ENCODE measurements at places on chromosomes 13 and 19. TPM values are rescaled to one million over a fixed set of nuclear protein-coding genes. Genes with fewer than 3 reads are reported as not detected.

Gene ZNF253
- 7.3 TPM for total RNA-seq

Gene OR4F17
- not detected for total RNA-seq

Gene CBARP
- total RNA-seq: 8.6 TPM

Gene CLIP3
- 2.5 TPM for total RNA-seq

Gene TNFSF9
- 1.4 TPM for total RNA-seq

Gene TMEM145
- not detected for total RNA-seq

Gene TUBA3C
- total RNA-seq: not detected

Gene SGCG
- total RNA-seq: 0.39 TPM

Gene OR7C1
- 11.2 TPM for total RNA-seq

Gene PDE4C
- 2.0 TPM for total RNA-seq

DNA sequence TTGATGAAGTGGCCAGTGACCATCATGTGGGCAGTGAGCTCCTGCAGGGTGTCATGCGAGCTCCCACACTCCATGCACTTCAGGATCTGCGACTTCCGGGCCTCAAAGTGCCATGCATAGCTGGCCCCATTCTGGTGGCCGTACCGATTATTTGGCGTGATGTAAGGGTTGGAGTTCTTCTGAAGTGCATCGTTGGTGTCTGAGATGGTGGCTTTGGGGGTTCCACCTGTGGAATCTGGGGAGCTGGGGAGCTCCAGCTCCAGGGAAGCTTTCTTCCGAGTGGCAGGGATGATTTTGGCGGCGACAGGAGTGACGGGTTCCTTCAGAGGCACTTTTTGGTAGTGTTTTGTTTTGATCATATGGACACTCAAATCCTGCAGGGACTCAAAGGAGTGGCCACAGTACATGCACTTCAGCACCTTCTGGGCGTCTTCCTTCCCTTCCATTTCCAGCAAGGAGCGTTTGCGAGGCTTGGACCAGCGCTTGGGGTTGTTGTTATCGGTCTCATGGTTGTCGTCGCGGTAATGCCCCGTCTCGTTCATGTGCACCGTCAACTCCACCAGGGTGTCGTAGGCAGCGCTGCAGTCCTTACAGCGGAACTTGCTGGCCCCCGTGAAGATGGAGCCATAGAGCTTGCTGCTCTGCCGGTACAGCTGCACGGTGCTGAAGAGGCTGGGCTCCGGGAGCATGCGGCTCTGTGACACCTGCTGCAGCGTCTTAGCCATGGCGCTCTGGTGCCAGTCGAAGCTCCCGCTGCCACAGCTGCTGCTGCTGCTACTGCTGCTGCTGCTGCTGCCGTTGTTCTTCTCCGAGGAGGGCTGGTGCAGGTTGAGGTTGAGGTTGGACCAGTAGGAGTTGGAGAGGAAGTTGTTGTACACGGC, 70.4 kb downstream of the TSHZ3 start:
- no peak for DNase-seq

GRCh38 chr19:49502866-49503581, 6.8 kb downstream of the RPS11 start:
- DNase-seq: peak; percentile 84

- DNase-seq: no peak
Observed at GRCh38 chr13:70964124-70964523, 855.9 kb upstream of the KLHL1 start.

DNA sequence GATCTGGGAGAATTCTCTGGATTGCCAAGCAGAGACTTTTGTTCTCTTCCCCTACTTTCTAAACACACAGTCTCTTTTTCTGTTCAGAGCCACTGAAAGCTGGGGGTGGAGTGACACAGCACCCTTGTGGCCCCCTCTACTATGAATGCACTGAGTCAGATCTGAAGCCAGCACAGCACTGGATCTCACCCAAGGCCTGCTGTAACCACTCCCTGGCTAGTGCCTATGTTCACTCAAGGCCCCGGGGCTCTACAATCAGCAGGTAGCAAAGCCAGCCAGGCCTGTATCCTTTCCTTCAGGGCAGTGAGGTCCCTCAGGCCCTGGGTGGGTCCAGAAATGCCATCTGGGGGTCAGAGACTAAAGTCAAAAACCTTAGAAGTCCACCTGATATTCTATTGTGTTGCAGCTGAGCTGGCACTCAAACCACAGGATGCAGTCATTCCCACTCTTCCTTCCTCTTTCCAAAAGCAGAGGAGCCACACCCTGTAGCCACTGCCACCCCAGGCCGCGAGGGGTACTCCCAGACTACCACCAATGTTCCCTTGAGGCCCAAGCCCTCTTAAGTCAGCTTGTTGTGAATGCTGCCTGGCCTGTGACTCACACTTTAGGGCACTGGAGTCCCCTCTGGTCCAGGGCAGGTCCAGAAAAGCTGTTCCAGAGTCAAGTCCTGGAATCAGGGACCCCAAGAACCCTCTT, 110.1 kb upstream of the RXFP2 start:
- DNase-seq: no peak

GRCh38 chr13:33884531-33885220, 66.7 kb downstream of the RFC3 start:
- no peak for DNase-seq

DNA sequence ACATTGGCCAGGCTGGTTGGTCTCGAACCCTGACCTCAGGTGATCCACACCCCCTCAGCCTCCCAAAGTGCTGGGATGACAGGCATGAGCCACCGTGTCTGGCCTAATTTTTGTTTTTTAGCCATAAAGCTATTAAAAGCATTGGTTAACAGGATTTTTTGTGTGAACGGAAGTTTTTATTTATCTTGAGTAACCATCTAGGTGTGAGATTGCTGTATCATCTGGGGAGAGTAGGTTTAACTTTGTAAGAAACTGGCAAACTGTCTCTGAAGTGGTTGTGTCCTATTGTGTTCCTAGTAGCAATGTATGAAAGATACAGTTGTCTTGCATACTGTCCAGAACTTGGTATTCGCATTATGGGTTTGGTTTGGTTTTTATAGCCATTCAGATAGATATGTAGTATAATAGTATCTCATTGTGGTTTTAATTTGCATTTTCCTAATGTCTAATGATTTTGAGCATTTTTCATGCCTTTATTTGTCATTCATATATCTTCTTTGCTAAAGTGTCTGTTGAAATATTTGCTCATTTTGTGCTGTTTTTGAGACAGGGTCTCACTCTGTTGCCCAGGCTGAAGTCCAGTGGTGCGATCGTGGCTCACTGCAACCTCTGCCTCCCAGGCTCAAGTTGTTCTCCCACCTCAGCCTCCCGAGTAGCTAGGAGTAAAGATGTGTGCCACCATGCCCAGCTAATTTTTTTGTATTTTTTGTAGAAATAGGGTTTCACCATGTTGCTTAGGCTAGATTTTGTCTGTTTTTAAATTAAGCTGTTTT, 13.5 kb upstream of the PLEKHF1 start:
- DNase-seq: no peak

DNA sequence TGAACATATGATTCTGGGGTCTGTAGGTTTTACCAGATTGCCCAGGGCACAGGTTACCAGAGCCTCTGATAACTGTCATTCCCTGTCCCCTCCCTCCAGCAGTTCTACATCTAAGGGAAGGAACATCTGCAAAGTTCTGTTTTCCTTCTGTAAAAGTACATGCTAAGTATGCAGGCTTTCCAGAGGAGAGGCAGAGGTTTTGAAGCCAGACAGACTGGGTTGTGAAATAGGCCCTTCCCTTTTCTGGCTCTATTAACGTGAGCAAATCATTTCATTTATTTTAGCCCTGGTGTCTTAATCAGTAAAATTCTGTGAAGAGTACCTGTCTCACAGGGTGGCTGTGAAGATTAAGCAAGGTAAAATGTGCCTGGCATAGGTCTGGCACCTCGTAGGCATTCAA, 66.1 kb upstream of the C1QTNF9 start:
- no peak for DNase-seq

GRCh38 chr13:67390462-67391086, 160.4 kb upstream of the PCDH9 start:
- no peak for DNase-seq

GRCh38 chr13:43170506-43170905, 147.1 kb downstream of the DNAJC15 start:
- DNase-seq: no peak

DNA sequence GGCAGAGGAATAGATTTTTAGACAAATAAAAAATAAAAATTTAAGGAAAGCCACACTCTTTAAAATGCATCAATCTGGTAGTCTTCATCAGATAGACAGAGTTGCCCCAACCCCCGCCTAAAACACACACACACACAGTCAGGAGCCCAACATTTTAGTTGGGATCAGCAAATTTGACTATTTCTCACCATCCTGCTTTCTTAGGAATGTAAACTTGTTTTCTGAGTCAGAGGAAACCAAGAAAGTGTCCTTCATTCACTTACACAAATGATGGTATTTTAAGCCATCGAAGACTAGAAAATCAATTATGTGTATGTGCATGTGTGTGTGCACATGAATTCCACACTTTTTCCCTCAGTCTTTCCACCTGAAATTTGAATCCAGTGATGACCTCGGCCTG, 1657.5 kb downstream of the SLITRK1 start:
- no peak for DNase-seq

- DNase-seq: peak; percentile 71
Observed at GRCh38 chr19:42249149-42249750, 5.7 kb downstream of the ERF start.

- peak; percentile 78 for DNase-seq
Observed at GRCh38 chr19:10184636-10185035, 10.1 kb downstream of the DNMT1 start.

- DNase-seq: no peak
Observed at GRCh38 chr13:113544071-113544891, 40.3 kb upstream of the TFDP1 start.

- DNase-seq: peak; percentile 85
Observed at GRCh38 chr19:39413911-39414608, 1.6 kb downstream of the PLEKHG2 start.

GRCh38 chr19:11187441-11187840, 9.9 kb downstream of the KANK2 start:
- no peak for DNase-seq

DNA sequence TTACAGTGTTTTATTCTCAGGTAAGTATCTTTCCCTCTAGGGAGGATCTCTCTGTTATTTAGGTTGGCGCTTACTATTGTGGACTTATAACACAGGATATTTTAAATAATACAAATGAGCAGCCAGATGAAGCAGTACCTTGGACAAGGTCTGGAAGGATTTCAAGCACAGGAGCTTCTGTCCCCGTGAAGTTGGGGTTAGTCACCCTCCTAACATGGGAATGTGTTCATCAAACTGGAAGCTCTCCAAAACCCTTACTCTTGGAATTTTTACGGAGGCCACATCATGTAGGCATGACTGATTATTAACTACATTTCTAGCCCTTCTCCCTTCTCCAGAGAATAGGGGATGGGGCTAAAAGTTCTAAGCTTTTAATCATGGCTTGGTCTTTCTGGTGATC, 38.3 kb upstream of the SPRY2 start:
- DNase-seq: no peak

- no peak for DNase-seq
Observed at GRCh38 chr13:100722517-100722916, 47.9 kb upstream of the TMTC4 start.

GRCh38 chr19:5093297-5093928, 124.5 kb downstream of the KDM4B start:
- DNase-seq: no peak

DNA sequence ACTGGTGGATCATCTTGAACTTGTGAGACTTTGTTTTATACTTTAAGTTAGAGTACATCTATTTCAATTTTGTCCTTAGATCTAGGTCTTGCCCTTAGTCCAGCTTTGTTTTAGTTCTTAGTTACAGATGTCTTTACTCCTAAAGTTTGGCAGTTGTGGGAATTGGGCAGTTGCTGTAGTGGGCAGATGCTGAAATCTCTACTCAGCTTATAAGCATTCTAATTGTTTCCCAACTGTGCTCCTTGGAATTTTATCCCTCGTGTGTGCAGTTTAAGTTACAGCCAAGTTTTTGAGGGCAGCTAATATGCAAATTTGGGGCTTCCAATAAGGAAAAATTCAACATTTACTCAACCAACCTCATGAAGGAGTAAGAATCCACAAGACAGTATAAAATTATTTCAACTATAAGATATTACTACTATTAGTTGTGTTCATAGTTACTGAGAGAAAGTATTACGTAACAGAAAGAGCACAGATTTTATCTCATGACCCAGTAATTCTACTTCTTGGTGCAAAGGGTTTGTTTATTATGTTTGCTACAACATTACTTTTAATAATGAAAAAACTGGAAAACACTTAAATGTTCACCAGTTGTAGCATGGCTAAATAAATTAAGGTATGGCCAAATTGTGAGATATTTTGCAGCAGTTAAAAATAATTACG, 32.9 kb downstream of the CCDC122 start:
- no peak for DNase-seq

DNA sequence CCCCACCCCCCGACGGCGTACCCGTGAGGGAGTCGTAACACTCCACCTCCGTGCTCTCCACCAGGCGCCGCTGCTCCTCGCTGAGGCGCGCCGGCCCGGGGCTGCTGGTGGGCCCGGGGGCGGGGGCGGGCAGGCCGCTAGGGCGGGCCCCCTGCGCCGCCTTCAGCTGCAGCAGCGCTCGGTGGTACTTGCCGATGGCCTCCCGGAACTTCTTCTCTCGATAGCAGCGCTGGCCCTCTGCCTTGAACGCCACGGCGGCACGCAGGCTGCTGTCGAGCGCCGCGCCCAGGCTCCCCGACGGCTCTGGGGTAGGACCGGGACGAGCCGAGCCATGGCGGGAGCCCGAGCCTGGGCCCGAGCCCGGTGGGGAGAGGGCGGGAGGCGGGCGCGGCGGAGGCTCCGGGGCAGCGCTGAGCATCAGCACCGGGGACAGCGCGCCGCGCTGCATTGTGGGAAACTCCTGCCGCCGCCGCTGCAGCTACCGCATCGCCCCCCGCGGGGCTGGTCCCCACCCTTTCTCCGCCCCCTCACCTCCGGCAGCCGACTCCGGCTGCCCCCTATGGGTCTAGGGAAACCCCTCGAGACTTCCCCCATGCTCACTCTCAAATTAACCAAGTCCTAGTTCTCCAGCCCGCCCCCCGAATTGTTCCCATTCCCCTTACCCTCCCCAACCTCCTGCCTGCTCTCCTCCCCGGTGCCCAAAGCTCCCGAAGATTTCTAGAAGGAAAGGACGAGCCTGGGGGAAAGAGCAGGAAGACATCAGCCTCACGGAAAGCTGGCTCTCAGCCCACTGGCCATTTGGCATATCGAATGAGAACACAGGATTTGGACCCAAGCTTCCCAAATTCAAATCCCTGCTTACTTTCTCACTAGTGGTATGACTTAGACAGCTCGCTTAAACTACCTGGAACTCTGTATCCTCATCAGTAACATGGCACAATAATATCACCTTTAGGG, at the start of gene TTC9B:
TTC9B (minus strand) TSS at position 451 of the 957 bp plus-strand sequence; CDS start at position 448, 3 bp downstream.
- DNase-seq: no peak

DNA sequence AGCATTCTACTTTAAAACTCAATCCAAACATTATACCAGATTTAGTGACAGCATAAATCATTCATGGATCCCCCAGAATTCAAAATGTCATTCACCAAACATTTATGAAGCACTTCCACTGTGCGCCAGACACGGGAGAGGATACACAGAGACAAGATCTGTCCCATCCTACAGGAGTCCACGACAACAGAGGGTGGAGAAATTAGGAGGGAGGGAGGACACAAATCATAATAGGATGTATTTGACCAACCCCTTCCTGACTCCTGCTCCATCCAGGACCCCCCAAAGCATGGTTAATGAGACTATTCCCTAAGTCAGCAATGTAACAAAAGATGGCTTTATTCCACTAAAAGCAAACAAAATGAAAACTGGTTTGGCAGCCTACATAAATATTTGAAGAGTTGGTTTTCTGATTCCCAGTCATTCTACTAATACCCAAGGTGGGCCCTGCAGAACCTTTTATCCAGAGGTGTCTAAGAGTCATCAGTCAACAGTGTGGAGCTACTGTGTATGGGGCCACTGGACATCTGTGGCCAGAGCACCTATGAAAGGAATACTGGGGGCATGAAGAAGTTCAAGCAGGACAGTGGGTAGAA, 62.8 kb upstream of the DOCK9 start:
- DNase-seq: no peak

GRCh38 chr19:9144920-9145319, 4.7 kb downstream of the ZNF317 start:
- DNase-seq: no peak
